ENCODE measurements at places on chromosomes 11 and 22. TPM values are rescaled to one million over a fixed set of nuclear protein-coding genes. Genes with fewer than 3 reads are reported as not detected.

CST6 gene
- total RNA-seq: not detected

GRCh38 chr22:22836635-22837034 lies 51.0 kb upstream of the IGLL5 start:
- H3K4me1 ChIP-seq: no peaks in the 10 kb centered on the region
- no peak for DNase-seq
- no peak overlapping the region for H3K4me3 ChIP-seq
- H3K27me3 ChIP-seq: no peaks in the 10 kb centered on the region

CRYBB2 gene
- total RNA-seq: 9.9 TPM

DNA sequence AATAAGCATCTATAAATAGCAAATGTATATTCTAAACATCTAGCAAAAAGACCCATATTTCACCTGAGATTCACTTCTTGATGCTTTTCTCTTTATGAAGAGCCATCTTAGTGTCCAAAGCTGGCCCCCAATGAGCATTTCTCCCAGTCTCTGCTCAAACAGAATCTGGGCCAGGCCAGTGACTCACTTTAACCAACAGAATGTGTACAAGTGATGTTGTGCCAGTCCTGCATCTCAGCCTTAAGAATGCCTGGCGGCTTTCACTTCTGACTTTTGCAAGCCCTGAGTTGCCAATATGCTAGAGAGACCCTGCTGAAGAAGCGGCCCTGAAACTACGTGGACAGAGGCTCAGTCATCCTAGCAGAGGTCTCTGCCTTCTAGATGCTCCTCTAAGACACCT lies 6.9 kb upstream of the COPB1 start:
- no peaks in the 10 kb centered on the region for H3K36me3 ChIP-seq
- DNase-seq: no peak
- H3K27ac ChIP-seq: no peak overlapping the region
- no peak overlapping the region for H3K4me3 ChIP-seq
- no peaks in the 10 kb centered on the region for H3K4me1 ChIP-seq

SAA2 gene
- total RNA-seq: not detected

PKDREJ gene
- total RNA-seq: 0.13 TPM

- H3K4me1 ChIP-seq: peaks cover 5% of the 10 kb centered on the region
- DNase-seq: peak; percentile 75
- no peaks in the 10 kb centered on the region for H3K36me3 ChIP-seq
- no peak overlapping the region for H3K4me3 ChIP-seq
- H3K27me3 ChIP-seq: no peaks in the 10 kb centered on the region
Observed at GRCh38 chr11:762421-763072, 14.7 kb downstream of the GATD1 start.

All from Peyer's patch (tissue), 4 donors.